ENCODE measurements at places on chromosomes 5 and 9.

GRCh38 chr9:123784518-123784917 is 145.4 kb downstream of the DENND1A start:
- DNase-seq: no peak

DNA sequence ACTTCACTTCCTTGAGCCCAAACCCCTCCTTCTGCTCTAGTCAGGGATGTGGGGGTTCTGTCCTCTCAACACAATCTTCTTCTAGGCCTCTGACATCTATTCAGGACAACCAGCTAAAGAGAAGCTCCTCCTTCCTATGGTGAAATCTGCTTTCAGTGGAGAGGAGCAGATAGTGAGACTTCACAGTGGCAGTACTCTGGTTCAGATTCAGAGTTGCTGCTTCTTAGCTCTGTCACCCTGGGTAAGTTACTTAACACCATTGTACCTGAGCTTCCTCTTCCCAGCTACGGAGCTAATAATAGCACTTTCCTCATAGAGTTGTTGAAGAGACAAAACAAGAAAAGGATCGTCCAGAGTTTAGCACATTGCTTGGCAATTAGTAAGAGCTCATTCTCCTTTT is 77.3 kb upstream of the LARP1 start:
- DNase-seq: no peak

DNA sequence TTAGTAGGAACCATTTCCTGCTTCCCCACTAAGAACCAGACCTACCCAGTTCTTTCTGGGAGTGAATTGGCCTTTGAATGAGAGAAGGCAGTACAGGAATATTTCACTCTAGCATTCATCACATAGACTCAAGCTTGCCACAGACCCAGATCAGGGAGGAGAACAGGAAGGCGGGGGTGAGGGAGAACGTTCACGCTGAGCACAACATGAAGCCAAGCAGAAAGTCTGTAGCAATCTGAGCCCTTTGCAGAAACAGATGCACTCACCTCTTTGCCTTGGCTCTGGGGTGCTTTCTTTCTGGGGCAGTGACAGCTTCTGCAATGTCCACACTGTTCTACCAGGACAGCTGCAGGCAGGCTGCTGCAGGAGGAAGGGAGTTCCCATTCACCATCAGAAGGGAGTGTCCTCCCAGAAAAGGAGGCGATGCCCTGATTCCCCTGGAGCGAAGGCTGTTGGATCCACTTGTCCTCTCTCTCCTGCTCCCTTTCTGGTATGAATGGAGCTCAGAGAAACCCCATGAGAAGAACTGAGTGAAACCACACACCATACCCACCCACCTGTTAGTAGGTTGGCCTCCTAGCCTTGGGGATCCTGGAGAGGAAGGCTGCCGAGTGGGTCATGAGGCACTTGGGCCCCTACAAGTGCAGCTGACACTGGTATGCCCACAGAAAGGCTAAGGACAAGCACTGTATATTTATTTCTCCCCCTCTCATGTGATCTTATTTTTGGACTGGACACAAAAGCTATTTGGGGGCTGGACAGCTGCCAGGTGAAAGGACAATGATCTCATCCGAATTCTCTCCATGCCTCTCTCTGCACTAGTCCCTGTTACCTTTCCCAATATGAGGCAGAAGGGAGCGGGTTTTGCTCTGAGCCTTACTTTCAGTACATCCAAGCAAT is 11.7 kb upstream of the FGF1 start:
- no peak for DNase-seq

GRCh38 chr9:134913041-134913712 is 4.5 kb downstream of the FCN1 start:
- no peak for DNase-seq

- no peak for DNase-seq
Observed at GRCh38 chr5:133589286-133589685, 23.1 kb downstream of the FSTL4 start.

DNA sequence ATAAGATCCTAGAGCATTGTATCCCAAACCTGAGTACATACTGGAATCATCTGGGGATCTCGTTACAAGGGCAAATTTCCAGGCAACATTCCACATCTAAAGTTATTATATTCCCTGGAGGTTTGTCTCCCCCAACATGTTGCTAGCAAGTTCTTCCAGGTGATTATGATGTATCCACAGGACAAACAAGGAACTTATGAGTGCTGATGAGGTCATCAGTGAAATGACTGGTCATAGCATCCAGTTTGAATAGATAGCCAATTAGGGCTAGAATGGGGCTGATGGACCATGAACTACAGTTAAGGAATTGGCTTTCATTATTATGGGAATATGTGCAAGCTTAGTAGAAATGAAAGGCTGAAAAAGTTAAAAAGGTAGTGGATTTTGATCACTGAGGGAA is 115.2 kb downstream of the CWC27 start:
- DNase-seq: no peak

DNA sequence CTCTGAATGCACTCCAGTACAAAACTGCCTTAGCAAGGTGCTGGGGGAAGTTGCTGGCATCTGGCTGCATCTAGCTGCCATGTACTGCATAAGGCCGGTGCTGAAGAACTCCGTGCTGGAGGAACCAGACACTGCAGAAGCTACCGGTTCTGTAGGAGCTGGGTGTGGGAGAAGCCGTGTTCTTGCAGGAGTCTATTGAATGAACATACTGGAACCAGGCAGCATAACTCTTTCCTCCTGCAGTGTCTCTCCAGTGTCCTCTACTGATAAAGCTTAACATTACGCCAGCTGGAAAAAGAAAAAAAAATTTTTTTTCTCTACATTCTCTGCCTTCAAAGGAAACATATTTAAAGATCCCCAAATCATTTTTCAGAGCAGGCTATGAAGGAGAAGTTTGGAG is 38.5 kb downstream of the VPS13A start:
- no peak for DNase-seq

- DNase-seq: no peak
Observed at GRCh38 chr5:181241393-181241975, 2.2 kb downstream of the RACK1 start.

- DNase-seq: no peak
Observed at GRCh38 chr9:132228062-132228461, 66.2 kb downstream of the NTNG2 start.

DNA sequence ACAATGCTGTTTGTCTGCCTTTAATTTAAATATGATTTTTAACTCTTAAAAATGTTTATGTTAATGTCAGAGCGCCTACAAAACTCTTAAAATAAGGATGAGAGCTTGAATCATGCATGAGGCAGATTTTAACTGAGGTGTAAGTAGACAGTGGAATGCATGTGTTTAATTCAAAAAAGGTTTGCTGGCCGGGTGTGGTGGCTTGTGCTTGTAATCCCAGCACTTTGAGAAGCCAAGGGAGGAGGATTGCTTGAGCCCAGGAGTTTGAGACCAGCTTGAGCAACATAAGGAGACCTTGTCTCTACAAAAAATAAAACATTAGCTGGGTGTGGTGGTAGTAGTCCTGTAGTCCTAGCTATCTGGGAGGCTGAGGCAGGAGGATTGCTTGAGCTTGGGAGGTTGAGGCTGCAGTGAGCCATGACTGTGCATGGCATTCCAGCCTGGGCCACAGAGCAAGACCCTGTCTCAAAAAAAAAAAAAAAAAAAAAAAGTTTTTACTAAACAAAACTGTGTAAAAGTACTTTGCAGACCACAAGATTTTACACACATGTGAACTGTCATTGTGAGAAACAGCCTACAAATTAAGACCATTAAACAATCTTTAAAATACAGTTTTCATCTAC is 21.1 kb downstream of the NDST1 start:
- no peak for DNase-seq

DNA sequence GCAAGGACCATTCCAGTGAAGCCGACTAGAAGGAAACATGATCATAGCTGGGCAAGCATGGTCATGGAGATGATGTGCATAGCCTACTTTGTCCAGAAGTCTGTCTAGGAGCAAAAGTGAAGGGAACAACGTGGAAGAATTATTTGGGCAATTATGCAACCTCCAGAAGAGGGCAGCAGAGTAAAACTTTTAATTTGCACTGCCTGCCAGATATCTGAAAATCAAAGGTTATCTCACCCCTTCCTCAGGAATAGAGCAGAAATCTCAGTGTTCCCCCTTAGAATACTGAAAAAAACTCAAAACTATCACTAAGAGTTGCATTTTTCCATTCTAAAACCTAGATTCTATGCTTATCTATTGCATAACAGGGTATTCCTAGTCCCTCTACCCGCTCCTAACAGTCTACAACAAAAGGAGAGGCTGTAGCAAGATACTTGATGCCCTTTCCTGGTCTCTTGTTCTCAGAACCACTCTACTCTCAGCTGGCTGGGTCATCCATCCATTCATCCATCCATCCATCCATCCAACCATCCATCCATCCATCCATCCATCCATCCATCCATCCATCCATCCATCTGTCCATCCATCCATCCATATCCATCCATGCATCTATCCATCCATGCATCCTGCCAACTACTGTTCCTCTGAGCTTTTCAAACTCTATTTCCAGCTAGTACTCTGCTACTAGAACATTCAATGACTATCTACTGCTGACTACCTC is 8.4 kb upstream of the SETD9 start:
- no peak for DNase-seq

GRCh38 chr9:4548811-4549725 is 58.8 kb downstream of the SLC1A1 start:
- no peak for DNase-seq

- DNase-seq: no peak
Observed at GRCh38 chr5:90287036-90287435, 122.5 kb downstream of the CETN3 start.

GRCh38 chr9:125755340-125755739 is 8.2 kb downstream of the PBX3 start:
- no peak for DNase-seq

DNA sequence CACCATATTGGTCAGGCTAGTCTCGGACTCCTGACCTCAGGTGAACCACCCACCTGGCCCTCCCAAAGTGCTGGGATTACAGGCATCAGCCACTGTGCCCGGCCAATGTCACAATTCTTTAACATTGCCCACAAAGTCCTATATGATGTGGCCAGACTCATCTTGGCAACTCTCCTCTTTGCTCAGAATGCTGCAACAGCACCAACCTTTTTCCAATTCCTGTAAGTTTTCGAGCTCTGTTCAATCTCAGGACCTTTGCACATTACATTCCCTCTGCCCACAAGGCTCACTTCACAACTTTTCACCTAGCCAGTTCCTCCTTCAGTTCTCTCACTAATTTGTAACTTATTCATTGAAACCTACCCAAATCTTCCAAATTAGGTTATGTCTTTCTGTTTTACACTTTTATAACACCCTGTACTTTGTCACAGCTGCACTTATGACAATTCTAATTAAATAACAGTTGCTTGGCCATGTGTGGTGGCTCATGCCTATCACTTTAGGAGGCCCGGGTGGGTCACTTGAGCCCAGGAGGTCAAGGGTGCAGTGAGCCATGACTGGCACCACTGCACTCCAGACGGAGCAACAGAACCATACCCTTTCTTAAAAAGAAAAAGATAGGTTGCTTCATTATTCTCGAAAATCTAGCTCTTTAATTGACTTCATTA is 30.9 kb upstream of the GLDC start:
- DNase-seq: no peak

- DNase-seq: no peak
Observed at GRCh38 chr5:132371603-132371994, 2.1 kb downstream of the SLC22A5 start.

- no peak for DNase-seq
Observed at GRCh38 chr5:123066016-123066415, 23.0 kb upstream of the PRDM6 start.

DNA sequence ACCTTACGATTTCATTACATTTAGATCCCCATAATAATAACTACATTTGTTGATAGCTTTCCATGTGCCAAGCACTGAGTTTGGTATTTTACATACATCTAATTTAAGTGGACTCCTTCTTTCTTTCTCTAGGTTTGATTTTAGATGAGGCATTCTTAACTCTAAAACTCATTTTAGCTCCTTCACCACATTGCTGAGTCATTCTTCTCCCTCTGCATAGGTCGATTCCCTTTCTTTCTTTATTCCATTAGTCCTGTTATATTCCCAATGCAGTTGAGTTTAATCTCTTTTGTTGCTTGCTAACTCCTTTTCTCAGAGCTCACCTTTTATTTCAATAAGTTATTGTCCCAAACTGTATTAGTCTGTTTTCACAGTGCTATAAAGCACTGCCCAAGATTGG is 329.8 kb downstream of the TAF11L14 start:
- no peak for DNase-seq

Data from NCI-H1436 treated with DMSO at 0.1 percent for 48 hours (cell line).